A549 treated with dexamethasone at 1 μM for 4 hours (cell line): ENCODE measurements at places on chromosomes 12 and 14. TPM values are rescaled to one million over a fixed set of nuclear protein-coding genes. Genes with fewer than 3 reads are reported as not detected.

SYCP3 gene
- 0.04 to 0.16 TPM (median 0.09 TPM) in 4 of 5 replicates, not detected in the other for total RNA-seq

FLRT2 gene
- 2.1 to 4.1 TPM (median 3.2 TPM) in 5 replicates for total RNA-seq

NR4A1 gene
- 32.8 to 50.4 TPM (median 39.5 TPM) in 5 replicates for total RNA-seq

ANKRD33 gene
- 0.08 TPM in 1 of 5 replicates, not detected in the others for total RNA-seq

SLC5A8 gene
- not detected in 5 replicates for total RNA-seq

ZBTB42 gene
- total RNA-seq = 2.0 to 3.2 TPM (median 2.9 TPM) in 5 replicates

GPRC5D gene
- total RNA-seq = not detected in 5 replicates

AVPR1A gene
- total RNA-seq = 0.05 to 0.11 TPM (median 0.09 TPM) in 4 of 5 replicates, not detected in the other

RHEBL1 gene
- total RNA-seq = 2.9 to 4.4 TPM (median 4.0 TPM) in 5 replicates

NTN4 gene
- total RNA-seq = 33.7 to 48.0 TPM (median 43.4 TPM) in 5 replicates

ADAM20 gene
- 0.02 TPM in 1 of 5 replicates, not detected in the others for total RNA-seq
